ENCODE measurements at places on chromosomes 7 and 10.

- H3K4me1 ChIP-seq: no peaks in the 10 kb centered on the region
- no peaks in the 10 kb centered on the region for H3K27me3 ChIP-seq
- DNase-seq: no peak
- H3K36me3 ChIP-seq: no peaks in the 10 kb centered on the region
- H3K4me3 ChIP-seq: no peak overlapping the region
Measured at GRCh38 chr10:52071814-52072213, 242.3 kb upstream of the DKK1 start.

- H3K36me3 ChIP-seq: no peaks in the 10 kb centered on the region
- H3K27ac ChIP-seq: peak overlapping the region; percentile 79
- DNase-seq: peak; percentile 82
Measured at GRCh38 chr10:14653271-14654161, 121.2 kb downstream of the FAM107B start.

- no peak overlapping the region for H3K4me3 ChIP-seq
- no peak overlapping the region for H3K27ac ChIP-seq
- H3K4me1 ChIP-seq: peaks cover 18% of the 10 kb centered on the region
- DNase-seq: no peak
Measured at GRCh38 chr10:128066870-128067382, 59.3 kb downstream of the MKI67 start.

GRCh38 chr7:44995555-44996493 lies 4.2 kb upstream of the CCM2 start:
- no peaks in the 10 kb centered on the region for H3K27me3 ChIP-seq
- DNase-seq: no peak

DNA sequence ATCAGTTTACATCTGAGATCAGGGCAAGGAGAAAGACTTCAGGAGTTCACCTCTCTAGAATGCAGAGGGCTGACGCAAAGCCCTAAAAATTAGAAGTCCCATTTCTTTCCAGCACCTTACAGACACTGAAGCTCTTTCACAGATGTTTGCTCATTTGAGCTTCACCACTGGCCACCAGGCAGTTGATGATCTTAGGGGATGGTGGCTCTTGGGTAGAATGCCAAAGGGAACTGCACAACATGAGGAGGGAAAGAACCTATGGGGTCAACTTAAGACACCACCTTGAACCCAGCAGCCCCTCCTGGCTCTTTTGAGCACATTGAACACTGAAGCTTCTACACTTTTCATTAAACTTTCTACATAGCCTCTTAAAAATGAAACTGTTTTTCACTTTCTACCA lies 390.3 kb upstream of the CELF2 start:
- no peak overlapping the region for H3K4me3 ChIP-seq
- DNase-seq: no peak
- no peaks in the 10 kb centered on the region for H3K27me3 ChIP-seq
- no peaks in the 10 kb centered on the region for H3K36me3 ChIP-seq
- H3K4me1 ChIP-seq: peaks cover 15% of the 10 kb centered on the region
- H3K27ac ChIP-seq: no peak overlapping the region

- no peak overlapping the region for H3K27ac ChIP-seq
- H3K27me3 ChIP-seq: peaks cover 27% of the 10 kb centered on the region
- no peaks in the 10 kb centered on the region for H3K4me1 ChIP-seq
- no peaks in the 10 kb centered on the region for H3K36me3 ChIP-seq
- DNase-seq: peak; percentile 53
Measured at GRCh38 chr10:127715782-127716378, 21.1 kb upstream of the FOXI2 start.

GRCh38 chr7:25949736-25950487 lies 202.1 kb upstream of the NFE2L3 start:
- peaks cover 23% of the 10 kb centered on the region for H3K4me1 ChIP-seq
- no peak overlapping the region for H3K27ac ChIP-seq
- H3K4me3 ChIP-seq: peak overlapping the region; percentile 61
- peak; percentile 65 for DNase-seq
- no peaks in the 10 kb centered on the region for H3K36me3 ChIP-seq

All from neural progenitor cell (in vitro differentiated cells).